ENCODE measurements at places on chromosomes 7 and 10.

GRCh38 chr7:47374538-47374937, 207.4 kb downstream of the TNS3 start:
- DNase-seq, result no peak

- DNase-seq, result no peak
These were observed 24.3 kb downstream of the HTRA1 start for GRCh38 chr10:122485670-122486069.

DNA sequence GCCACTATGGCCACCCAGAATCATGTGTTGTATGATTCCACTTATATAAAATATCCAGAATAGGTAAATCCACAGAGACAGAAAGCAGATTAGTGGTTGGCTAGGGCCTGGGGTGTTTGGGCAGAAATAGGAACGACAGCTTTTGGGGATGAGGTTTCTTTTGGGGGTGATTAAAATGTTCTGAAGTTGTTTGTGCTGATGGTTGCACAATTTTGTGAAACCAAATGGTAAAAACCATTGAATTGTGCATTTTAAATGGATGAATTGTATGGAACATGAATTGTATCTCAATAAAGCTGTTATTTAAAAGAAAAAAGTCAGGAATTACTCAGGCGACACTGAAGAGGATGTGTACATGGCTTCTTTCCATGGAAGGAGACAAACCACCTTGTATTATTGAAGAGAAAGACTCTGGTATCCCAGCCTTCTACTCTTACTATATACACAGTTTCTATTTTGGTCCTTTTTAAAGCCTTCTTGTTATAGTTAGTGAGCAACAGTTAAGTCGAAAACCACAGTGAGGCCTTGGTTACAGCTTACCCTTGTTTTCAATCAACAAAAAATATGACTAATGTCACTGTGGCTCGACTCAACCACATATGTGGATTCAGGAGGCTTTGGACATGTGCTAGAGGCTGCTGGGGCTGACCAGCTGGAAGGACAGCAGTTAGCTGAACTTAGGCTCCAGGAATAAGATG, 57.1 kb upstream of the KMT2E start:
- no peak for DNase-seq

DNA sequence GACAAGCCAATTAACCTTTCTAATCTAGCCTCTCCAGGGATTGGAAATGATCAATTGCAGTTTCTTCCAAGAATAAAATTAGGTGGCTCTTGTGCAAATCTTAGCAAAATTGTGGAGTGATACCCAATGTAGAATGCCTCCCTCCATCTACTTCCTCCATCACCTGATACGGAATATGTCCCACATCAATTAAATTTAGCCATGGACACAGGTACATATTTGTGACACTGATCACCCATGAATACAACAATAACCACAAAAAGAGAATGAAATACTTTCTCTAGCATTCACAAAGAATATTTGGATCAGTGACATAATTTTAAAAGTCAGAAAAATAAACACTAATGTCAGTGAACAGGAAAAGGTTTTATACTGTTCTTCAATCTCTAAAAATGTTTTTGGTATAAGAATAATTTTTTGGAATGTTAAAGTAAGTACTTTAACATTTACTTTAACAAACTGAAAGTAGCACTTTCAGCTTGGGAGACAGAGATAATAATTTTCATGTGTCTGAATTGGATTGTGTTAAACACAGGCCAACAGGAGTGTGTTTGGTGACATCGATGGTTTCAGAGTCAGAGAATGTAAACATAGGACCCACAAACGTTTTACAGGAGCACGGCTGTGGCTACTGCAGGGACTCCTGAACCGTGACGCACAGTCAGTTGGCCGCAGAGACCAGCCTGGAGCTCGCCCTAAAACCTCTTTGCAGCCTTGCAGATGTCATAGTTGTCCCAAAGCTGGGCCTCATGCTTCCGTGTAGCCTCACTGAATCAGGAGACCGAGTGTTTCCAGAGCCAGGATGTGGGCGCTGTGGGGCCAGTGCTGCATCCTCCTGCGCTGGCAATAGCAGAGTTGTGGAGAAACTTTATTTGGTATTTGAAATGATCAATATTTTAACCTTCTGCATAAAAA, 7.2 kb downstream of the RBM20 start:
- DNase-seq, result no peak

- no peak for DNase-seq
These were observed 19.0 kb downstream of the AGR2 start for GRCh38 chr7:16785846-16786245.

DNA sequence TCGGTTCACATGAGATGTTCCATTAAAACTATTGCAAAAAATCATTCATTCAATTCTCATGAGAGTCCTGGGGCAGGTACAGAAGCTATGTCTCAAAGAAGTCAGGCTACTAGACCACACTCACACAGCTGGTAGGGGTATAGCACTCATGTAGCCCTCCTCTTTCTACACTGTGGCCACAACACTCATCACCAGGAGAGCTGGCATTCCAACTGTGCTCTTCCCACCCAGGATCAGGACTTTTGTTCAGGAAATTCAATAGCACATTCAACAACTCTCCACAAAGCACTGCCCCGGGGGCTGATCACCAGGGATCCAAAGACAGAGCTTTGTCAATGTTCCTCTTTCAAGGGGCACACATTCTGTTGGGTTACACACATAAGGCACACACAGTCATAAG, 31.0 kb upstream of the C10orf90 start:
- no peak for DNase-seq

DNA sequence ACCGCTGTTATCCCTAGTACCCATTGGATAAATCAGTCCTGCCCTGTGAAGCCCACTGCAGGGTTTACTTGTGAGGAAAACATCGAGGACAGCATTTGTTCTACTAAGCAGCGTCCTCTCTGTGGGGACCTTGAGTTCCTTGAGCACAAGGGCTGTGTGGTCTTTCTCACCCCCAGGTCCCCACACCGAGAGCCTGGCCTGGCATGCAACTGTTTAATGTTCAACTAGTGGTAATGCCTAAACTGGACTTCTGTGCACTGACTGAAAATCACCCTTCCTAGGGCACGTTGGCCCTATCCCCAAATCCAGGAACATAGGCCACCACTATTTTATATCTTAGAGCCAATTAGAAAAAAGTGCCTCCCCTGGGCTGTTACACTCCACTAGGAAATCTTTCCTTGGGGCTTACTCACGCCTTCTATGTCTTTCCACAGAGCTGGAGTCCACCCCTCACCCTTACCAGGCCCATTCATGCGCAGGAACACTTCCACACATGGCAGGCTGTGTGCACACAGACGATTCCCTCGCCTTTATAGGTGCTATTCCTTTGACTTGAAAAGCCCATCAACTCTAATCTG, 1.7 kb upstream of the TMEM213 start:
- no peak for DNase-seq

DNA sequence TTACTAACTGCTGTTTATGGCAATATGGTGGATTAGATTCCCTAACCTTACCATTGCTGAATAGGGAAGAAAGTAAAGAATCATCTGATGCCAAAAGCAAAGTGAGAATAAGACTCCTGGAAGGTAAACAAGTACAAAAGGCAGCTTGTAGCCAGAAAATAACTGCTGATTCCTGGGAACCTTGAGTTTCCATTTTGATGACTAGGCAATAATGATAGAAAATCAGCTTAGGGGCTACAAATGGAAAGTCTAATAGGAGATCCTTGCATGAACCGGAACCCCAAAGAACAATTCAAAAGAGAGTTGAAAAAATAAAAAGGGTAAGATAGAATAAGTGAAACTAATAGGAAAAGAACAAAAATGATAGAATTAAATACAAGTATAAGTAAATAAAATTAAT, 316.4 kb downstream of the PHTF2 start:
- DNase-seq, result no peak

GRCh38 chr7:117088623-117089194, 135.4 kb downstream of the ST7 start:
- DNase-seq, result no peak

- no peak for DNase-seq
These were observed 648.1 kb downstream of the ANKRD7 start for GRCh38 chr7:118872568-118872967.

DNA sequence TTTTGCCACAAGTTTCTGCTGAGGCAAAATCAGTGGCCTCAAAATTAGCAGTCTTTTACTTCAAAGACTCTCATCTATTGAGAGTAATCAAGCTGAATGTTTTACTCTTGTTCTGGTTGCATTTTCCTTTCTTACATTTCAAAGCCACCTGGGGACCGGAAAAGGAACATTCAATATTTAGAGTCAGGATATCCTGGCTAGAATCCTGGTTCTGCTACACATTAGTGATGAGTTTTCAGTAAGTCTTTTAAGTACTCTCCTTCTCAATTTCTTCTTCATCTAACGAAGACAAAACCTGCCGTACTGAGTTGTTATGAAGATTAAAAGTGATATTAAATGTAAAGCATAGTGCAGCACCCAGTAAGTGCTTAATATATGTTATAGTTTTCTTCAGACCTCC, 52.5 kb downstream of the LAMB4 start:
- no peak for DNase-seq

- peak; percentile 68 for DNase-seq
These were observed 79.9 kb upstream of the RHEB start for GRCh38 chr7:151599401-151600227.

GRCh38 chr7:100827330-100828226, at the start of gene EPHB4:
TSS of gene EPHB4 (minus strand) at chr7:100827523. CDS start at chr7:100827030, 493 bp downstream.
- DNase-seq, result peak; percentile 83

- no peak for DNase-seq
These were observed 86.5 kb downstream of the C10orf105 start for GRCh38 chr10:71632896-71633600.

- no peak for DNase-seq
These were observed 48.4 kb downstream of the SYPL1 start for GRCh38 chr7:106063692-106064091.

DNA sequence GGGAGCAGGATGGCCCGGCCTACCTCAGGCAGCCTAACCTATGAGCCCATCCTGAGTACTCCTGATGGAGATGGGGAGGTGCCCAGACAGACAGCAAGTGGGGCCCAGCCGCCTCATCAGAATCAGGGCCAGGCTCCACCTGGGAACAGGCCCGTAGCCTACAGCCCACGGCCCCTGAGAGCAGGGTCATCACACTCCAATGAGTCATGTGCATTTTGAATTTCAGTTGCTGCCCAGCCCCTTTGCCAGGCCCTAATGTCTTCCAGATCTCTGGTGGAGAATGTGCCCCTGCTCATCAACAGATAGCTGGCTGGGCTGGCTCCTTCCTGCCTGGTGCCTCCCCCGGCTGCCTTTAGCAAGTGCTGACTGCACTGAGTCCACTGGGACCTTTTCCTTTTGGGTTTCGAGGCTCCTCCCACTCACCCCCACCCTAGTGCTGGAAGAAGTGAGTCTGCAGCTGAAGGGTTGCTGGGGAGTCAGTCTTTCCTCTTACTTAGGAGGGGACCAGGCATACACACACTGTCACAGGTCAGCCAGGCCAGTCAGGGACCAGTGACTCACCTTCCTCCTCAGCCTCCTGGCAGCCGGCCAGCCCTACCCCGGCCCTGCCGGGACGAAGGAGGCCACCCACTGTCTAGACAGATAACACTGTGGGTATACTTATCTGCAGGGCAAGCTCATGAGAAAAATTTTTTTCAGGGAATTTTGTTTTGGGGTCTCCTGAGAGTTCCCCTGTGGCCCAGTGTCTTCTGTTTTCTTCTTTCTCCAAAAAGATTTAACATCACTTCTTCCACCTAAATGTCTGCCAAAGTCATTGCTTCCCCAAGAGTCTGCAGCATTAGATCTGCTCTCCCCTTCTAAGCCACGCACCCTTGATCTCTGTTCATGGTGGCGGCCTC, 9.1 kb upstream of the ASIC3 start:
- DNase-seq, result no peak

GRCh38 chr7:130385600-130386066, 5.3 kb downstream of the CPA1 start:
- DNase-seq, result no peak

DNA sequence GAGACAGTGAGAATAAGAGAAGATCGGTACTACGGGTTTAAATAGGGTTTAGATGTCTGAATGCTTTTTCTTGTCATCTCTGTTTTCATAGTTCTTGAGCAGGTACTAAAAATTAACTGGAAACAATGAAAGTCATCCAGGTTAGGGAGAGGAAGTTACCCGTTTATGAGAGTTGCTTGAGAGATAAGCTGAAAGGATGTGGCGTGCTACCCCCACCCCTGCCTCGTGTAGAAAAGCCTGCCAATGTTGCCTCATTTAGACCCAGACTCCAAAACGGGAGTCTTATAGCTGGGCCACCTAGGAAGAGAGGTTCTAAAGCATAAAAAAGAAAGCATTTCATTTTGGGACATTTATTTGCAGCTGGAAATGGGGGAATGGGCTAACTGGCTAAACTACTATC, 10.2 kb downstream of the AKR1C4 start:
- no peak for DNase-seq

- DNase-seq, result no peak
These were observed 197.1 kb downstream of the GLI3 start for GRCh38 chr7:42039921-42040320.

GRCh38 chr10:43055217-43055616, 21.7 kb upstream of the RET start:
- no peak for DNase-seq
